ENCODE measurements at places on chromosomes 6 and 20.

- no peak for DNase-seq
These were observed 10.9 kb upstream of the B4GALT5 start for GRCh38 chr20:49724408-49725223.

DNA sequence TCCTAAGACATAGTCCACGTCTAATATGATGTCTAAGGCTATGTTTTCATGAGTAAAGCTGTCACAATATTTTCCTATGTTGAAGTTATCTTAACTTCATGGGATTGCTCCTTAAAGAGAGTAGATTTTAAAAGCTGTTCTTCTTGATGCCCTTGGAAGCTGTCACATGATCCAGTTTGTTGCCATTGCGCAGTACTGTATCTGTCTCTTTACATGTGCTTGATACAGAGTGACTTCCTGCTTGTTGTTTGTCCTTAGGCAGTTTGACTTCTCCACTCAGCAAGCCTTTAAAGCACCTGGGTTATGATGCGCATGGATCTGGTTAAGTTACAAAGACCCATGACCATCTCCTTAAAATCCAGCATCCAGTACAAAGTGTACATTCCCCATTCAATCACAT lies 85.4 kb downstream of the CDYL start:
- DNase-seq = no peak

GRCh38 chr20:46631212-46631869 lies 19.9 kb downstream of the SLC13A3 start:
- DNase-seq = no peak

DNA sequence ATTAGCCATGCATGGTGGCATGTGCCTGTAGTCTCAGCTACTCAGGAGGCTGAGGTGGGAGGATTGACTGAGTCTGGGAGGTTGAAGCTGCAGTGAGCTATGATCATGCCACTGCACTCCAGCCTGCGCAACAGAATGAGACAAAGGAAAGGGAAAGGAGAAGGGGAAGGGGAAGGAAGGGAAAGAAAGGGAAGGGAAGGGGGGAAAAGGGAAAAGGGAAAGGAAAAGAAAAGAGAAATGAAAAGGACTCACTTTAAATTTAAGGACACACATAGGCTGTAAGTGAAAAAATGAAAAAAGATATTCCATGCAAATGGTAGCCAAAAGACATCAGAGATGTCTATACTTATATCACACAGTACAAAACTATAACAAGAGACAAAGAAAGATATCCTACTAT lies 74.2 kb downstream of the COL21A1 start:
- DNase-seq = no peak

- DNase-seq = no peak
These were observed 27.9 kb downstream of the EFCAB8 start for GRCh38 chr20:32886652-32887051.
